ENCODE measurements at places on chromosomes 16 and 17. TPM values are rescaled to one million over a fixed set of nuclear protein-coding genes. Genes with fewer than 3 reads are reported as not detected.

Gene CCDC154
- polyA plus RNA-seq = 1.5 TPM

Gene PIGQ
- 20.9 TPM for polyA plus RNA-seq

DNA sequence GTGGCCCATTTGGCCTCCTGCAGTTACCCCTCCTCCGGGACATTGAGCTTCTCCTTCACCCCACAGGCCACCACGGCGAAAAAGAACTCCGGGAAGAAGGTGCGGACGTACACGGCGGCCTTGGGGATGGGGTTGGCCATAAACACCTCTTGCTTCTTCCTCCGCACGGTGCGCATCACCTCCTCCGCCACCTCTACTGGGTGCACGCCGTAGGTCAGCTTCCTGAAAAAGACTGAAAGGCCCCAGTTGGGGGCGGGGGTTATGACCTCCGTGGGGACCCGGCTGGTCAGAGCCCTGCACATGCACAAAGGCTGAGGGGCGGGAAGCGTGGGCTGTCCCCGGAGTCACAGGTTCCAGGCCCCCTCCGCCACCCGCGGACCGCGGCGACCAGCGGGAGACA, 19.9 kb downstream of the DHRS7C start:
- DNase-seq = no peak

- no peak for DNase-seq
Observed at GRCh38 chr16:8951447-8952280, 12.0 kb downstream of the USP7 start.

- DNase-seq = no peak
Observed at GRCh38 chr17:79668344-79669250, 57.7 kb upstream of the RBFOX3 start.

All from muscle of arm (tissue), 14 donors.